ENCODE measurements at places on chromosomes 3 and 15.

DNA sequence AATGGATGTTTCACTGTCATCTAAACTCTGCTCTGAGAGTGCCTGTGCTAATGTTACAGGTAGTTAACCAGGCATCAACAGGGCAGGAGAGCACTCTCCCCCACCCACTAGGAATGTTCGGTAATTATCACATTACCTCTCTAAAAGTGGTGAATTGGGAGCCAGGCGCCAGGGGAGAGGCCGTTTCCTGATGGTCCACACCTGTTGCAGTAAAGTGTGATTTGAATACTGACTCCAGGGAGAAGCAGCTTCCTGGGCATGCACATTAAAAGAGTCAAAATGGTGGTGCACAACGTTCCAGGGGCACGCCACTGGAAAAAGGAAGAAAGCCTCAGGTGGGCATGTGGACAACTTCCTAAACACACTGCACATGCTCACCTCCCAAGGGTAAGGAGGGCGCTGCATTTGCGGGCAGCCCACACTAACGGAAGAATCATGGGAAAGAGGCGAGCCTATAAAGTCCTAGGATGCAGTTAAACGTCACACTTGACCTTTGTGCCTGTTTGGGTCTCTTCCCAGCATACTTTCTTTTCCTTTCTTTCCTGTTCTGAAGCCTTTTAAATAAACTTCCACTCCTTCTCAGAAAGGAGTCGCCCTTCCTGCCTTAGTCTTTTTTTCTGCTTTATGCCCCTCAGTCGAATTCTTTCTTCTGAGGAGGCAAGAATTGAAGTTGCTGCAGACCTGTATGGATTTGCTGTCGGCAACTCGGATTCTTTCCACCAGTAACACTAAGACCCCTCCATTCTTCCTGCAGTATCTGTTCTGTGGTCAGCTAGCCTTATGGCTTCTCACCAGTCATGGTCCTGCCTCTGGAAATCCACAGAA is 28.9 kb upstream of the GPD1L start:
- no peak for DNase-seq

DNA sequence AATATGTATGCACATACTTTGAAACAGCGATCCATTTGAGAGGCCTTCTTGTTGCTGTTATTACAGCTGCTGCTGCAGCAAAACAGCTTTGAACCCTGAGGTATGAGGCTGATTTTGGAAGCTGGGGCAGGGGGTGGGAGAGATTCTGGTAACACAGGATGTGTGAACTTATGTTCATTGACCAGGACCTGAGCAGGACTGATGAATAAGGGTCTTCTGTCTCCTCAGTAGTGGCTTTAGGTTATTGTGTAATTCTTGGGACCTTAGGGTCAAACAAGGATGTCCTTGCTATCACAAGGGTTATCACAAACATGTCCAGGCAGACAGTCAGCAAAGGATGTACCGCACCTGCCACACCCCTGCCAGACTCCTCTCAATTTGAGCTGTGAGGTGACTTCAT is 41.6 kb downstream of the CTDSPL start:
- DNase-seq: no peak

GRCh38 chr3:60917141-60917540 is 334.1 kb downstream of the FHIT start:
- no peak for DNase-seq

DNA sequence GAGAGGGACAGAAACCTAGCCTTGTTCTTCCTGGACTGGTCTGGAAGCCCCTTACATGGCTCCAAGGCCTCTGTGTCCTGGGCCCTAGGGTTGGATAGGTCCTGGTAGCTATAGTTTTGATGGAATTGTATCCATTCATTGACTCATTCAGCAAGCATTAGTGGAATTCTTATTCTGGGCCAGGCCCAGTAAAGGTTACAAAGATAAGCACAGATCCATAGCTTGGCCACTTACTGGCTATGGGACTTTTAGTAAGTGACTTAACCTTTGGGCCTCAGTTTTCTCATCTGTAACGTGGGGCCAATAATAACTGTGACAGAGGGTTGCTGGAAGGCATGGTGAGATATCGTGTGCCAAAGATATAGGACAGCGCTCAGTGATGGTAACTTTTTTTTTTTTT is 13.6 kb upstream of the DAG1 start:
- DNase-seq: no peak
